Suppressor macrophage treated with lipopolysaccharide for 4 hours (primary cell): ENCODE measurements at places on chromosomes 3 and 15.

- DNase-seq = peak; percentile 98
Observed at GRCh38 chr15:82540055-82540983, at the start of gene RPS17. Gene RPS17 (minus strand): TSS chr15:82540457. CDS start chr15:82540428, 29 bp downstream.

- no peak for DNase-seq
Observed at GRCh38 chr15:63872759-63873510, 39.2 kb upstream of the HERC1 start.

DNA sequence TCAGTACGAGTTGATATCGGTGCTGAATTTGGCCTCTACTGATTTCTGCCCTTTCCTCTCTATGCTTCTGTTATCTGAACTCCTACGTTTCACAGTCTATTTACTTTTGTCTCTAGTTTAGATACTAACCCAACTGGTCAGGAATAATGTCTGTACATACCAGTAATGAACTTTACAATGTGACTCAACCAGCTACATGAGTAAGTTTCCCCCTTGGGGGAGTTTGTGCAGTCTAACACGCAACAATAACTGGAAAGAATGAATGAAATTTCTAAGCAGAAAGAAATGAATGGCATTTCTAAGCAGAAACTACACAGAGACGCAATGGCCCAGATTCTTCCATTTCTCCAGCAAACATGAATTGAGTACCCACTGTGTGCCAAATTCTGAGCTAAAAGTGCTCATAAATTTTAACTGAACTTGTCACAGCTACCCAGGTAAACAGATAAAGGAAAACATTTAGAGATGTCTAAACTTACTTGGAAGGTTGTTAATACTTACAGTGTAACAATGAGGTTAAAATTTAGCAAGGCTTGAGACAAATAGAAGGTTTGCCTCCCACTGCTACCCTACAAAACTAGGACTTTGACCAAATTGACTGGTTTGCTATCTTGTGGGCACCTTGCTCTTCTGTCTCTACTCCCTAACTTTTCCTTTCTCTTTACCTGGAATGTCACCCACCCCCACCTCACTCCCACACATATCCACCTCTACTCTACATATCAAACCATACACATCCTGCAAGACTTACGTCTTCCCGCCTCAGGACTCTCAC, 11.6 kb downstream of the UPK1B start:
- DNase-seq = no peak

DNA sequence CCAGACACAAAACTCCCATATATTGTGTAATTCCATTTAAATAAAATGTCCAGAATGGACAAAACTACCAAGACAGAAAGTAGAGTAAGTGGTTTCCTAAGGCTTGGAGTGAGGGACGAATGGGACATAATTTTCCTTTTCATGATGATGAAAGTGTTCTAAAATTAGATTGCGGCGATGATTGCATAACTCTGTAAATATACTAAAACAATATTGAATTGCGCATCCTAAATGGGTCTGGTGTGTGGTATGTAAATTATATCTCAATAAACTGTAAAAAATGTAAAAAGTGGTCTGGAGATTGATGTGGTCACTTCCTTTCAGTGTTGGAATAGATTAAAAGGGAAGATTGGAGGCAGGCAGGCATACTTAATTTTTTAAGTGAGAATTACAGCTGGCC, 105.9 kb upstream of the KCNAB1 start:
- DNase-seq = peak; percentile 28

GRCh38 chr3:30613133-30613825, 6.9 kb downstream of the TGFBR2 start:
- peak; percentile 50 for DNase-seq

- DNase-seq = no peak
Observed at GRCh38 chr3:126621171-126621570, 33.8 kb downstream of the TXNRD3 start.

- DNase-seq = no peak
Observed at GRCh38 chr3:118675305-118675704, 359.3 kb downstream of the IGSF11 start.

DNA sequence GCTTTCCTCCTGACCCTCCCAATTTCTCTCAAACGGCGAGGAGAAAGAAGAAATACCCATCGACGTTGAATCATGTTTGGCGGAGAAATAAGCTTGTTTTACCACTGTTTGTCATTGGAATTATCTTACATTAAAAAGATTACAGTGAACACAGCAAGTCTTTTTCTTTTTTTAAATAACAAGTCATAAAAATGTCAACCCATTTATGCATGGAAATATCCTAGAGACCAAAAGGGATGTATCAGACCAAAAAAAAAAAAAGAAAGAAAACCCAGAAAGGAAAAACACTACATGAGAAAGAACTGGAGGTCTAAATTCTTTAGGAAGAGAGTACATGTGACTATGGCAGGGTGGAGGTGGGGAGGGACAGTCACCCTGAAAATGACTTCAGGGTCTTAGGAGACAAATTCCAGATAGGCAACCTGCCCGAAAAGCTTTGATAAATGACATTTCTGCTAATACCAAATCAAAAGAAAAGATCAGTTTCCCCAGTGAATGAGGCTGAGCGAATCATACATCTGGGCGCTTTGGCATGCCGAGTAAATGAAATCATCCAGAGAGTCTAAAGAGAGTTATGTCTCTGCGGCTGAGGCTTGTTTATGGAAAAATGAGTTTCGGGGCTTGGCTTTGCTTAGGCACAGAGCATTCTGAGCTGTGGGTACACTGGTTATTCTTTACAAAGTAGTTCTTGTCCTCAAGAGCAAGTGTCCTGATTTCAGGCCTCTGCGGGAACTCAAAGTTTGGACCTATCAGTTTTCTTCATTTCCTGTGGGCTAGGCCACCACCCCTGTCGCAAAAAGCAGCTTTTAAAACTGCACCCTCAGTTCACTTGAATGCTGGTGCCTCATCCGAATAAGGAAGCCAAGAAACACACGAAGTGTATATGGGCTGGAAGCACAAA, 110.1 kb upstream of the TGFBR2 start:
- DNase-seq = no peak

DNA sequence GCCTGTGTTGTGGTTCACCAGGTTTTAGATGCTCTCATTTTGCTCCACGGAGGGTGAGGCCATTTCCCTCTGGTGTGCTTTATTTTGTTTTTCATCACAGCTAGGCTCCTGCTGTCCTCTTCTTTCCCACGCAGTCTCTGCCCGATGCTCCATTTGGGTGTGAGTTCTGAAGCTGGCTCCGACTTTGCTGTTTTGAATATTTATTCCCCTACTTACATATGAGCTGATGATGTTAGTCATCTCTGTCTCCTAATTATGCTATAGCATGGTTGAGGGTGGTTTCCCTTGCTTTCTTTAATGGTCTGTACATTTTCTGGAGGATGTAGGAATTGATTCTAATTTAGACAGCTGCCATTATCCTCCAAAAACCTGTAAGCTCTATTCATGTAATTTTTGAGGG, 168.1 kb upstream of the MYRIP start:
- DNase-seq = no peak

DNA sequence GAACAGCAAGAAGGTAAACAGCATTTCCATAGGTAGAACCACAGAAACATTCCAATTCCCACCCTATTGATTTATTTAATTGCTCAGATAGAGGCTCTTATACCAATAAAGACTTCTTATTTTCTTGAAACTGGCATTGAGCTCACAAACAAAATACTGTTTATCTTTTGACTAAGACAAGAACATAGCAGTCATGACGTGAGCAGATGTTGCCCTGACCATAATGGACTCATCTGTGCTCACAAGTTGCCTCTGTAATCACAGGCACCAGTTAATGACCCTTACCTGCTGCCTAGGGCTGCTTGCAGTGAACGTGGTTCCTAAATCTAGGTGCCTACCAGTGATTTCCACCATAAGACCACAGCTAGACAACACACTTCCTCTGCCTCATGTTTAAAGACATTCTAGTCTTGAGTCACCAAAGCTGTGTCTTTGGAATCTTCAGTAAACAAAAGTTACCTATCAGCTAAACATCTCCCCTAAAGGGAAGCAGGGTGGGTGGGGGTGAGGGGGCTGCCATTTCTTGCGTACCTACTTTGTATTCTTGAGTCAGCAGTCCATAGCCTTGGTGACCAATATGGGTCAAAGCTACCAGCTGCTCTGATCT, 2.1 kb downstream of the FYCO1 start:
- DNase-seq = no peak

DNA sequence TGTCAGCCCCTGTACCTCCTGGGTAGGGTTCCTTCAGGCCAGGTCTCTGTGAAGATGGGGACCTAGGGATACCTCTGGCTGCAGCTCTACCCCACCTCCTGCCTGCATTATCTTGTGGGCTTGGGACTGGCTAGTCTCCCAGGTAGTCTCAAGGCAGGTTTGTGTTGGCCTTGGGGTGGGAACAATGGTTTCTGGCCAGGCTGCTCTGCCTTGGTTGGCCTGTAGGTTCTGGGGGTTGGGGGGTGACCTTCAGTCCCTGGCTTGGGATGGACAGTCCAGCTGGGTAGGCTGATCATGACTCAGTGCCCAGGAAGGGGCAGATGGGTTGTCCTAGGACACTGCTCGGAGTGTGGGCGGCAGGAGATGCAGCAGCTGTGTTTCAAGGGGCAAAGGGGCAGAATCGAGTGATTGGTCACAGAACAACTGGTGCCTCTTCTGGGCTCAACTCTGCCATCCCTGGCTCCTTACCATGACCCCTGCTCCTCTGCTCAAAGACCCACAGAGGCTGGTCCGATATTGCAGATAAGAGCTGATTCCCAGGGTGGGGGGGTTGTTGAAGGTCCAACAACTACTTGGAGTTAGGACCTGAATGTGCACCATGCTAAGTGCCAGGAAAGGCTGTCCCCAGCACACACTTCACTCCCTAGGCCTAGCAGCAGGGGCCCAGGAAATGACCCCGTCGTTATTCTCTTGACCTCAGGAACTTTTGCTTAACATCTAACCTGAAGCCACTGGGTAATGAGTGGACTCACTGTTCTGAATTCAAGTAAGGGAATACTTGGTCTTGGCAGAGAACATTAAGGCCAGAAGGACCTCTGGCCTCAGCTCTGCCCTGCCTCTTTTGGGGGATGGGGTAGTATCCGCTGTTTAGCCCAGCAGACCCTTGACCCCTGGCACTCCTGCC, 18.1 kb upstream of the BSN start:
- no peak for DNase-seq

DNA sequence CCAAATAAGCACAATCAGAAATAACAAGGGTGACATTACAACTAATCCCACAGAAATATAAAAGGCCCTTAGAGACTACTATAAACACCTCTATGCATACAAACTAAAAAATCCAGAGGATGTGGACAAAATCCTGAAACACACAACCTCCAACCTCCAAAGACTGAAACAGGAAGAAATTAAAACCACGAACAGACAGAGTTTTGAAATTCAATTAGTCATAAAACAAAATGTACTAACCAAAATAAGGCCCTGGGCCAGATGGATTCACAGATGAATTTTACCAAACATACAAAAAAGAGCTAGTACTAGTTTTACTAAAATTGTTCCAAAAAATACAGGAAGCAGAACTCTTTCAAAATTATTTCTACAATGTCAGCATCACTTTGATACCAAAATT, 1043.6 kb downstream of the DIPK2A start:
- DNase-seq = peak; percentile 6

DNA sequence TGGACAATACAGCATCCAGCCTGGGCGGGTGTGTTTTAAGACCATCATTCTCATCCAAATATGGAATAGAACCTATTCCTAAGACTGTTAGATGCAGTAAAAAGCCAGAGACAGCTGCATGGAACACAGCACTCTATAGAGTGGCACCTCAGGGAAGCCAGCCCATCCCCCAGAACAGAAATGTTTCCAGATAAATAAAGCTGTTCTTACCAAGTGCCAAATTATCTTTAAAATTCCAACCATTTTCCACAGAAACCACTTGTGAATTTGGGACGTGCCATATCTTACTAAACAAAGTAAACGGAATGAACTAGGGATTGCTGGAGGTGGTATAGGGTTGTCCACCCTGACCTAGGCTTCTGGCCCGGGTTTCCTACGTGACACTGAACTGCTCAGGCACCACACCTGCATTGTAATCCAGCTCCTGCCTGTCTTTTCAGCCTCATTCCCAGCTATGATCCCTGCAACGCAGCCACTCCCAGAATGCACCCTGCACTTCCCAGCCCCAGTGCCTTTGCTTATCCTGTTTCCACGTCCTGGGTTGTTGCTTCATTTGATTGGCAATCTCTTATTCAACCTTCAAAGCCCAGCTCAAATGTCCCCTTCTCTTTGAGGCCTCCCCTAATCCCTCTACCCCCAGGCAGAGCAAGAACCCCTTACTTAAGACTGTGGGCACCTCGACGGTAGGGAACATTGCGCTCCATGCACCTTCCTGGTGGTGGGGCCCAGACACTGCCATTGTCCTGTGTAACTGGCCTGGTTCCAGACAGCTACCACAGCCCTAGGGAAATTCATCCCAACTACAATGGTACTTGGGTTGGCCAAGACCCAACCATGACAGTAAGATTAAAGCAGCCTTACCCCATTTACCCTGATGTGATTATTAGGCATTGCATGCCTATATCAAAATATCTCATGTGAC, 100.2 kb downstream of the IQSEC1 start:
- DNase-seq = no peak

- no peak for DNase-seq
Observed at GRCh38 chr15:40925495-40925862, 3.7 kb upstream of the DLL4 start.

GRCh38 chr15:88716543-88717381, 77.9 kb downstream of the ISG20 start:
- DNase-seq = no peak

DNA sequence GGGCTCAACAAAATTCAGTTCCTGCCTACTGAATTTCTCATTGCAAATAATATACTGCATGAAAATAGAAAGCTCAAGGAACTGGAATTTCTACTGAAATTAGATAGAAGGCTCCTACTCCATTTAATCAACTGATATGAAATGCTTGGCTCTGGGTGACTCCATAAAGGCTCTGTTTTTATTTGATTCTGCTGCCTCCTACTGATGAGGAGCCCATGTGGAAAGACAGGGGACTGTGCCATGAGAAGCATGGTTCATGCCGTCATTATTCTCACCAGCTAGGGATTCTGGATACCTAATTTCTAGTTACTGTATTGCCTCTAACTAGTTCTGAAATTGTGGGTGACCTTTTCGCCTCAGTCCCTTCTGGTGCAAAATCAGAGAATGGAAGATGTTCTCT, 366.2 kb upstream of the DPH6 start:
- DNase-seq = no peak

GRCh38 chr3:136166507-136166906, 29.6 kb downstream of the MSL2 start:
- no peak for DNase-seq

- no peak for DNase-seq
Observed at GRCh38 chr3:141241616-141242376, 10.2 kb downstream of the PXYLP1 start.

- DNase-seq = no peak
Observed at GRCh38 chr3:155704771-155705559, 39.9 kb downstream of the PLCH1 start.

GRCh38 chr3:81910244-81910852, 148.9 kb upstream of the GBE1 start:
- peak; percentile 64 for DNase-seq

GRCh38 chr15:31128477-31128876, 27.0 kb upstream of the TRPM1 start:
- DNase-seq = no peak
